ENCODE measurements at places on chromosomes 6 and 20. TPM values are rescaled to one million over a fixed set of nuclear protein-coding genes. Genes with fewer than 3 reads are reported as not detected.

Gene GSTA3
- polyA plus RNA-seq, result not detected

Gene SLC17A9
- not detected for polyA plus RNA-seq

Gene HLA-G
- polyA plus RNA-seq, result not detected

Gene HRH3
- polyA plus RNA-seq, result not detected

Gene FAM217A
- not detected for polyA plus RNA-seq

Gene FAM184A
- polyA plus RNA-seq, result 85.8 TPM

Gene GTSF1L
- polyA plus RNA-seq, result not detected

Gene MYT1
- polyA plus RNA-seq, result 0.75 TPM

Gene GNAS-AS1
- polyA plus RNA-seq, result not detected

Gene MUCL3
- polyA plus RNA-seq, result not detected

Gene CAP2
- 233 TPM for polyA plus RNA-seq

Gene DCDC2
- polyA plus RNA-seq, result 0.40 TPM

Gene SMOC2
- 1.0 TPM for polyA plus RNA-seq

Gene ACTL10
- not detected for polyA plus RNA-seq

Gene MOG
- 1.7 TPM for polyA plus RNA-seq

Gene HMGCLL1
- 13.6 TPM for polyA plus RNA-seq

Gene PLG
- polyA plus RNA-seq, result not detected

Gene THEMIS
- not detected for polyA plus RNA-seq

Gene KCNQ2
- polyA plus RNA-seq, result 8.7 TPM

Gene ELOVL4
- 101 TPM for polyA plus RNA-seq

Gene BPIFB2
- not detected for polyA plus RNA-seq

Gene RIPPLY2
- polyA plus RNA-seq, result 54.9 TPM

Gene OR2H1
- polyA plus RNA-seq, result not detected

Gene EFCAB8
- polyA plus RNA-seq, result not detected

Gene IL17F
- 12.9 TPM for polyA plus RNA-seq

Gene ANKRD66
- polyA plus RNA-seq, result not detected

Gene SLC24A3
- 1.2 TPM for polyA plus RNA-seq

Gene TSBP1
- not detected for polyA plus RNA-seq

Gene HTR1B
- polyA plus RNA-seq, result not detected

Gene ADGRB3
- polyA plus RNA-seq, result 135 TPM

Gene ROS1
- 0.42 TPM for polyA plus RNA-seq

Gene BPIFB3
- polyA plus RNA-seq, result not detected

Gene TNFRSF6B
- not detected for polyA plus RNA-seq

Gene BACH2
- polyA plus RNA-seq, result not detected

Gene BCL2L1
- polyA plus RNA-seq, result 1.2 TPM

Gene CRYBG1
- polyA plus RNA-seq, result 3.1 TPM

Gene OVOL2
- polyA plus RNA-seq, result 0.98 TPM

Gene GPSM3
- not detected for polyA plus RNA-seq

Gene C20orf204
- polyA plus RNA-seq, result not detected

Gene EPHA7
- polyA plus RNA-seq, result 33.8 TPM

Gene SYCP2
- polyA plus RNA-seq, result 5.9 TPM

Gene TINAG
- polyA plus RNA-seq, result not detected

Gene VSTM2L
- 23.6 TPM for polyA plus RNA-seq

Gene FBXO30
- polyA plus RNA-seq, result 4.4 TPM

Gene ASIP
- polyA plus RNA-seq, result not detected

Gene CHRNA4
- 2.5 TPM for polyA plus RNA-seq

Gene SIRPB2
- not detected for polyA plus RNA-seq

Gene SLC22A1
- 0.55 TPM for polyA plus RNA-seq

Gene BTN1A1
- not detected for polyA plus RNA-seq

Gene ID1
- 0.75 TPM for polyA plus RNA-seq

Gene PRDM13
- not detected for polyA plus RNA-seq

Gene BEND3
- 0.28 TPM for polyA plus RNA-seq

Gene COL12A1
- 2.8 TPM for polyA plus RNA-seq

Gene USP49
- polyA plus RNA-seq, result 1.0 TPM

Gene AGER
- polyA plus RNA-seq, result not detected

Gene PTCRA
- polyA plus RNA-seq, result not detected

Gene SCGN
- not detected for polyA plus RNA-seq

Gene DDR1
- polyA plus RNA-seq, result 2.1 TPM

Gene C6orf58
- polyA plus RNA-seq, result not detected

Measured in Purkinje cell (primary cell).